Nephron progenitor cell (in vitro differentiated cells): ENCODE measurements at places on chromosomes 5 and 9.

- DNase-seq, result no peak
These were observed 12.6 kb downstream of the PDE6A start for GRCh38 chr5:149931992-149932436.

- no peak for DNase-seq
These were observed 250.2 kb upstream of the DMRT1 start for GRCh38 chr9:591292-591691.

DNA sequence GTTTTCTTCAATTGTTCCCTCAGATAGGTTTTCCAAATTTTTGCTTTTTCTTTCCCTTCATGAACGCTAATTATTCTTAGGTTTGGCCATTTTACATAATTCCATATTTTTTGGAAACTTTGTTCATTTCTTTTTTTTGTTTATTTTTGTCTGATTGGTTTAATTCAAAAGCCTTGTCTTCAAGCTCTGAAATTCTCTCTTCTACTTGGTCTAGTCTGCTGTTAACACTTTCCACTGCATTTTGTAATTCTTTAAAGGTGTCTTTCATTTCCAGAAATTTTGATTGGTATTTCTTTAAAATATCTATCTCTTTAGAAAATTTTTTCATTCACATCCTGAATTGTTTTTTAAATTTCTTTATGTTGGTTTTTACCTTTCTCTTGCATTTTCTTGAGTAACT lies 63.9 kb upstream of the VLDLR start:
- DNase-seq, result no peak

DNA sequence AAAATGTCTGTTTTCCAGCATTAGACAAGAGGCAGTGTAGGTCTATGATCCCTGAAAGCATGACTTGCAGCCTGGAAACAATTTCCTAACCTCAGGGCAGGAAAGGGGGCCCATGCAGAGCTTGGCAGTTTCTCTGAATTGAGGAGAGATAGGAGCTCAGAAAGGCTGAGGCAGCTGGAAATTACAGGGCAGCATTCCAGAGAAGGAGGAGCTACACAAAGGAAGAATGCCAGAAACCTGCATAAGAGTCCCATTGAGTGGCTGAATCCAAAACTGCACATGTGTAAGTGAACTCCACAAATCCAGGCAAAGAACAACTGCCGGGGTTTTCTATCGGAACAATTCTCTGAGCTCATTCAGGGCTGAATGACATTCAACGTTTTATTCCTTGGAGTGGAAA lies 346.8 kb downstream of the PIK3R1 start:
- no peak for DNase-seq

DNA sequence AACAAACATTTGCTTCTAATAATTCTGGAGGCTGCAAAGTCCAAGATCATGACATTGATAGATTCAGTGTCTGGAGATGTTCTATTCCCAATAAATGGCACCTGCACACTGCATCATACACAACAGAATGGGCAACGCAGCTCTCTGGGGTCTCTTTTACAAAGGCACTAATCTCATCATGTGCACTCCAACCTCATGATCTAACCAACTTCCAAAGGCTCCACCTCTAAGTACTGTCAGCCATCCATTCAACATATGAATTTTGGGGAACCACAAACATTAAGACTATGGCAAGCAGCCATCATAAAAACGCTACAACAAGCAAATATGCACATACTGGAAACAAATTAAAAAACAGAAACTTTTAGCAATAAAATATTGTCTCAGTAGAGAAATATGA lies 121.1 kb downstream of the CYLC2 start:
- DNase-seq, result no peak
